ENCODE measurements at places on chromosomes 2 and 18. TPM values are rescaled to one million over a fixed set of nuclear protein-coding genes. Genes with fewer than 3 reads are reported as not detected.
A peak's percentile ranks its signal among the peaks of the same experiment; 100 is the strongest.

GRCh38 chr2:42170619-42171395 is 1.7 kb downstream of the EML4 start:
- no peak for DNase-seq

DNA sequence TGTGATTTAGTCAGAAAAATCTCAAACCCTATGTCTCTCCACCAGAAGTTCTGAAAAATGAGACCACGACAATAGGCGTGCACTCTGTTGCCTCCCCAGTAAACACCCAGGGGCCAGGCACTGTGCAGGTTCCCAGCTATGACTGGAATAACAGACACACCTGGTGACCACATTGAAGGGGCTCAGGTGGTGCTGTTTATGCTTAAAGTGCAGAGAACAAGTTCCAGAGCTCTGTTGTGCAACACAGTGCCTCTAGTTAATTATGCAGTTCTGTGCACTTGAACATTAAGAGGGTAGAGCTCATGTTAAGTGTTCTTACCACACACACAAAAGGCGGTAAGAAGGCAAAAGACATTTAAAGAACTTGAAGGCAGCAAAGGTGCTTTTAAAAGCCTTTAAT is 52.6 kb upstream of the AFF3 start:
- no peak for DNase-seq

DNA sequence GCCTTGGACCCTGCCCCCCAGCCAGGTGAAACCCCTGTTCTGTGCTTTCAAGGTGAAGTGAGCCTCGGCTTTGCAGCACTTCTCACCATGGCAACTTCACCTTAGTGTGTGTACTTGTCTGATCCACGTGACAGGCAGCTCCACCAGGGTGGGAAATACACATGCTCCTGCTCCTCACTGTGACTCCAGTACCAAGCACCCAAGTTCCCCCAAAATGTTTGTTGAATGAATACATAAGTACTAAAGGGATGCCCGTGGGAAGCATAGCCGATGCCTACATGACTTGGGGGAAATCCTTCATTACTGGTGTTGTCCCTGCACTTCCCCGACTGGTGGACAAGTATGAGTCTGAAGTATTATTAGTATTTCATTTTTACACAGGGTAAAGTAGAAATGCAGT is 41.8 kb upstream of the GBX2 start:
- DNase-seq: no peak

DNA sequence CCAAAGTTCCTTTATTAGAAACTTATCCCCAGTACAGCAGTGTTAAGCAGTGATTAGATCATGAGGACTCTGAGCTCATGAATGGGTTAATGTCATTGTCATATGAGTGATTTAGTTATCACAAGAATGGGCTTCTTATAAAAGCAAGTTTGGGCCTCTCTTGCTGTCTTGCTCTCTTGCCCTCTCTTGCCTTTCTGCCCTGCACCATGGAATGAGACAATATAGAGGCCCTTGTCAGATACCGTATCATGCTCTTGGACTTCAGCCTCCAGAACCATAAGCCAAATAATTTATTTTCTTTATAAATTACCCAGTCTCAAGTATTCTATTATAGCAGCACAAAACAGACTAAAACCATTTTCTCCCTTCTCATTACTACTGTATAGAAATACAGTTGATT is 125.8 kb downstream of the TRABD2A start:
- no peak for DNase-seq

Gene PLCL1
- 0.13 TPM for polyA plus RNA-seq

Gene SERPINB11
- 0.12 TPM for polyA plus RNA-seq

Gene RNF144A
- 0.47 TPM for polyA plus RNA-seq

Gene FBXO48
- 0.37 TPM for polyA plus RNA-seq

Gene LRP2
- not detected for polyA plus RNA-seq

GRCh38 chr2:200494048-200494447 is 15.8 kb downstream of the KCTD18 start:
- DNase-seq: no peak

Gene MATN3
- polyA plus RNA-seq: 2.2 TPM

DNA sequence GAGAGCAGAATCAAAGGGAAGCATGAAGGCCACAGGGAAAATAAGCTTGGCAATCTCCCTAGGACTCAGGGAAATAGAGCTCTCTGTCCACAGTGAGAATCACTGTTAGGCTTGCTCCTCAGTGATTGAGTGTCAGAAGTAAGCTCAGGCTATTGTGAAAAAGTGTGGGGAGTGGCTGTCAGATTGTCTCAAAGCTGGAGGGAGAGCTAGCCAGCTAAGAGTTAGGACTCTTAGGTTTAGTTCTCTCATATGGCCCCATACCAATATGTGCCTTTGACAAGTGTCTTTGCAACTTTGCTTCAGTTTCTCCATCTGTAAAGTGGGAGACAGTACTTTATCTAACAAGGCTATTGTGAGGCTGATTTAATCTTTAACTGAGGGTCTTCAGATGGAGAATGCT is 17.2 kb downstream of the EIF4E2 start:
- DNase-seq: no peak

Gene DNER
- 0.20 TPM for polyA plus RNA-seq

- no peak for DNase-seq
Observed at GRCh38 chr18:4781873-4782272, 326.8 kb upstream of the DLGAP1 start.

DNA sequence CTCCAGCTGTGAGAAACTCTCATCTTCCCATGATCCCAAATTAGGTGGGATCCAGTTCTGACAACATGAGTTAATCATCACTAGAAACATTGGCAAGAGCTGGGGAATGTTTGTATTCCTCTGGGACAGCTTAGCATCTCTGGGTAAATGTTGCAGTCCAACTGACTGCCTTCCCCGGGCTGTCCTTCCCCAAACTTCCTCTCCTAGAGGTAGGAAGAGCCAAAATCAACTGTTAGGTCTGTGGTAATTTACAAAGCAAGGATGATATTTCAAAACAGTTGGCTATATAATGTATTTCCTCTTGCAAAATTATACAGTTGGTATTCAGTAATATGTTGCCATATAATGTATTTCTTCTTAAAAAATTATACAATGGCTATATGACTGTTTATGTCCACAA is 148.5 kb downstream of the MGAT5 start:
- DNase-seq: peak; percentile 64

DNA sequence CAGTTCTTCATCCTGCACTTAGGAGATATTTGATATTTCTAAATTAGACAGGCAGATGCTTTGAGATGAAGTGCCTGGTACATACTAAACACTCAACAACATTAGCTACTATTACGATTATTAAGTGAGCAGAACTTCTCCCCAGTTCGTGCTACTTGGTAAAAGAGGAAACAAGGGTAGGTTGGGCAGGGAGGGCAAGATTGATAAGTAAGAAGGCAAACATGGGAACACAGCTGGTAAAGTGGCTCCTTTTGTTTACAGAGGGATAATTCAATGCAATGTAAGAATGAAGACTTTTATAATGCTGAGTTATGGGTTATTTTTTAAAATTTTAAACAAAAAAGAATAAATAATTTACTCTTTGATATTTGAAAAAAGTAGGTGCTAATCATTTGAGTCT is 15.9 kb upstream of the WIPF1 start:
- DNase-seq: no peak

DNA sequence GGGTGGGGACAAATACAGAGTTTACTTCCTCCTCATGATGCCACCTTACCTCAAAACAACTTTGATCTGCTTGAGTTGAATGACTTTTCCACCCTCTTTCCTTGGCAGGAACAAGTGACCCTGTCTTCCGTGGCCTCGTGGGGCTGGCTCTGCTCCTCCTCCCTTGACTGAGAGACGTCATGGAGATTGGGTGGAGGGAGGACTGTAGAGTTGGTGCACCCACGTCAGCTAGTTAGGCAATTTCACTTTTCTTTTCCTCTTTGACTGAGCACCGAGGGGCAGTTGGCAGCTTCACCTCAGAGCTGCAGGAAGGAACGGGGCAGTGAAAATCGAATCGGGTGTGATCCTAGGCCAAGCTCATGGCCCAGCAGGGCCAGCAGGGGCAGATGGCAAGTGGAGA is at the start of gene SP140:
Gene SP140, plus strand, starts transcription at position 251 of the 400 bp plus-strand sequence. Its CDS starts 109 bp downstream, at position 360.
- DNase-seq: no peak

Gene FMNL2
- polyA plus RNA-seq: 8.5 TPM

DNA sequence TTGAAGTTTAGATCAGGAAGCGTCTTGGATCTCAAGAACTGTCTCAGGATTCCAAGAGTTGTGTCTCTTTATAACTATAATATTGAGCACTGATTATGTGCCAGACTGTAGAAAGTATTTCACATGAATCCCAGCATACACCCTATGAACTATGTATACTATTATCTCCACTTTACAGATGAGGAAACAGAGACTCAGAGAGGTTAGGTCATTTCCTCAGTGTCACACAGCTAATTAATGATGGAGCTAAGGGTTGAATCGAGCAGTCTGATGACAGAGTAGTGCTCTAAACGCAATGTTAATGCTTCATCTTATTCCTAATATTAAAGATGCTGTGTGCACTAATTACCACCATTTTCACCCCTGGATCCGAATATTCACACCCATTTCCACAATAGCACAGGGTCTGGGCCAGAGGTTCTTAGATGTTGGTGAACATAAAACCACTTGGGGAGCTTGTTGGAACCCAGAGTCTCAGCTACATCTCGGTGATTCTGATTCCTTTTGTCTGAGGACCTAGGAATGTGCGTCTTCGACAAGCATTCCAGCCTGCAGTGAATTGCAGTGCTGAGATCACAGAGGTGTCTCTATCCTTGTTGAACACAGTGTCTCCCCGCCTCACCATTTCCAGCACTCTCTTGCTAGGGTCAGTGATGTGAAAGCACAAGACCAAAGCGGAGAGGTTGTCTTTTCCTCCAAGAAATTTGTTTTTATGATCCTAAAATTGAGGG is 213.8 kb downstream of the SP3 start:
- no peak for DNase-seq

Gene IL1RN
- polyA plus RNA-seq: not detected

DNA sequence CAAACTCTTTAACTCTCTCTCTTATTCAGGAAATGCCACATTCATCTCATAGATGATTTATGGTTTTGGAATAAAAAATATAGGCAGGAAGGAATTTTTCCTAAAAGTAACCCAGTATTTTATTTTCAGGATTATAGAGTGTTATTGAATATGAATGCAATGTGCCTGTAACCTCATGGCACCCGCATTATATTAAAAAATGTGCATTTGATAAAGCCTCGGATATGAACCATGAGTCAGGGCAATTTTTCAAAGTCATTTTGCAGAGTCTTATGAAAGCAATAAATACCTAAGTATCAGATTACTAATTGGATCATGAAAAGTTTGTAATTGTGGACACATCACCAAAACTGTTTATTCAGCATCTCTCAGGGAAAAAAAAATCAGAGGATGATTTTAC is 573.8 kb downstream of the TSN start:
- DNase-seq: no peak
